ENCODE measurements at places on chromosomes 6 and 20.

DNA sequence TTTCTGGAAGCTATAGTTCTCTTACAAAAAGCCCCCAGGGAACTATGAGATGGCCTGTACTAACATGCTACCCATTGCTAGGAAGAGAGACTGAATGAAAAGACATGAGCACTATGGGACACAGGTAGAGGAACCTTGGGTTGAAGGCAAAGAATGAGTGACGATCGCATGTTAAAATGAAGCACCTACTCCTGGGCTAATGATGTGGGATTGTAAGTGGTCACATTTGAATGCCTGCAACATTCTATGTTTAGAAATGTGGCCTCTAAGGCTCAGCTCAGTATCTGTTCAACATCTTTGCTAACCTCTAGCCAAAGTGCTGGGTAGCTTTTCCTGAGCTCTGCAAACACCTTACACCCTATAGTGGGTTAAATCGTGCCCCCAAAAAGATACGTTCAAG lies 5.2 kb upstream of the ZC3H12D start:
- no peak for DNase-seq

DNA sequence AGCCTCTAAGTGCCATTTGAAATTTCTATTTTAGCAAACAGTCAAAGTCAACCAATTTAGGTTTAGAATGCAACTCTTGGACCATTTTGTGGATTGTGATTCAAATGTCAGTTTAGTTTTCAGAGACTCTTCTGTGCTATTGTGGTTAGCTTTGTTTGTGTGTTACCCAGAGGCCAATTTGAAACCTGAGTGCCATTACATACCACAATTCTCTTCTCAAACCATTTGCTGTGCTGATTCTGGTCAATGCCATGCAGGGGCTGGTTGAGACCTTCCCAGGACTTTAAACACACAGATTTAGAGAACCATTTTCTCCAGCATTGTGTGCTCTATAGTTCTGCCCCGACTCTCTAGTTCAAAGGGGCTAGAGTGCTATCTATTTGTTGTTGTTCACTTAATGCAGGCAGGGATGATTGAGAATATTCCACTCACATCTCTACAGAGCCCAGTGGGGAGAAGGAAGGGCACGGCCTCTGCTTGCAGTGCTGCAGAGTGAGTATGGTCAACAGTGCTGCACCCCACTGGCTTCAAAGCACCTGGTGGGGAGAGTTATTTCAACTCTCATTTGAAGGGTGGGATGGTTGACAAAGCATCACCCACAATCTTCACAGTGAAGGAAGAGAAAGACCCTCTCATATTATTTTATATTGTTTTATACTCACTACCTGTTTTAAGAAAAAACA lies 738.2 kb downstream of the COL12A1 start:
- DNase-seq: no peak

DNA sequence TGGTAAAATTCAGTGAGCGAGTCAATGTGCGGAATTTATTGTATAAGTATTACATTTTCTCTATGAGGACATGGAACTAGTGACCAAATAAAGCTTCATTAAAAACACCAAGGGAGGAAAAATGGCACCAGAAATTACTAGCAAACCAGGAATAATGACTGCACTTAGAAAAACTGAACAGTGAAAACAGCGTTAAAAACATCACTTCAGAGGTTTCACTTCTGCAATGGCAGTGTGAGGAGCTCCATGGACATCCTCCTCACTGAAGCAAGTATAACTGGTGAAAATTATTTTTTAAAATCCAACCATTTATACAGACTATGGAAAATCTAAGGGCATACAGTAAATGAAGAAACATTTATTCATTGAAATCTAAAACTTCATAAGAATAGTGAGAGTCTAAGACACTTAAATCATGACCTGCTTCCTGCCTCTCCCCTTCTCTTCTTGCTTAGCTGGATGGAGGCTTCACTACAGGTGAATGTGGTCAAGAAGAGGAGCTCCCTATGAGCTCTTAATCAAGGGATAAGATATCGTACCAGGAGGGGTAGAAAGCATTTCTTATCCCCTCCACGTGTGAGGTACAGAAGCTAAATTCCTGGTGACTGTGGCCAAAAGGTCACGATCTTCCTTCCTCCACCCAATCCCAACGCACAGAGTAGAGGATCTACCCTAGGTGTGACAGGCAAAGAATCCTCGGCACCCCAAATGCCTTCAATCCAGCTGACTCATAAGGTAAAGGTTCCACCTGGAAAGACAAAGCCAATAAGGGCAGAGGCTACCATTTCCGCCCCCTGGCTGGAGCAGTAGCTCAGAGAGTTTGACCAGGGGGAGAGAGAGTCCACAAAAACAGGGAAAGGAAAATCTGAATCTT lies 12.3 kb upstream of the ASF1A start:
- no peak for DNase-seq

GRCh38 chr6:169224716-169225115 lies 28.9 kb downstream of the THBS2 start:
- DNase-seq: no peak

DNA sequence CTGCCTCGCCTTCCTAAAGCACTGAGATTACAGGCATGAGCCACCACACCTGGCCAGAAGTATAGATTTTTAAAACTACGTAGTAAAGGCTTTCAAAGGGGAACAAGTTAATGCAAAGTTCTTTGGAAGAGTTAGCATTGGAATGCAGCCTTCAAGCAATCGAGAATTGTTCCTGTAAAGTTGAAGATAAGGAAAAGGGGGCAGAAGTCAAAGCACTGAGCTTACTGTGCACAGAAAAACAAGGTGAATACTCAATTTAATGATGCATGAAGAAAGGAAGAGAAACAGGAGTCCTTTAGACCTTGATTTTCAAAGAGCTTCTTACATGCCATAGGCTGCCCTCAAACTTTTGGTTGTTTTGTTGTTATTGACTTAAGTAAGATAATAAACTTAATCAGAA lies 29.1 kb upstream of the LGSN start:
- DNase-seq: no peak

DNA sequence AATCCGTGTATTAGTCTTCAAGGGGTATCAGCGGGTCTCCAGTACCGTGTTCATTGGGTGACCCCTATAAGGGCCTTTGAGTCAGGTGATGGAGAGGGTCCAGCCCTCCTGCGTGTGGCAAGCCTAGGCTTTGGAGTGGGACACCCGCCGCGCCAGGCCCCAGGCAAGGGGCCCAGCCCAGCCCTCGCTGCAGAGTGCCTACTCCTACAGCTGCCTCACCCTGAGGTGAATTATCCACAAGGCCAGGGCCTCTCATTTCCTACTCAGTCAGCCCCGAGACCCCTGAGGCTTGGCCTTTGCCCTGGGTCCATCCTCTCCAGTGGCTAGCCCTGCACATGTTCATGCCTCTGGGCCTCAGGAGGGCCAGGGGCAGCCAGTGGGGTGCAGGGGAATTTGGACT lies 45.1 kb downstream of the TMEM242 start:
- DNase-seq: no peak

GRCh38 chr6:68533339-68533795 lies 101.7 kb upstream of the ADGRB3 start:
- no peak for DNase-seq
